ENCODE measurements at places on chromosomes 13 and 19.

DNA sequence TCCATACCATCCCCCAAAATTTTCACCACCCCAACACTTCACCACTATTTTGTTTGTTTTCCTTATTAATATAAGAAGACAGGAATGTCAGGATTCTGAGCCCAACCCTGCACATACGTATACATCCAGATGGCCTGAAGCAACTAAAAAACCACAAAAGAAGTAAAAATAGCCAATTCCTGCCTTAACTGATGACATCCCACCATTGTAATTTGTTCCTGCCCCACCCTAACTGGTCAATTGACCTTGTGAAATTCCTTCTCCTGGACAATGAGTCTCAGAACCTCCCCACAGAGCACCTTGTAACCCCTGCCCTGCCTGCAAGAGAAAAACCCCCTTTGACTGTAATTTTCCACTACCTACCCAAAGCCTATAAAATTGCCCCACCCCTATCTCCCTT lies 132.5 kb downstream of the ZNF675 start:
- no peaks in the 10 kb centered on the region for H3K4me1 ChIP-seq
- no peaks in the 10 kb centered on the region for H3K27me3 ChIP-seq
- H3K27ac ChIP-seq, result no peak overlapping the region
- no peak for DNase-seq
- no peak overlapping the region for H3K4me3 ChIP-seq

- no peak overlapping the region for H3K27ac ChIP-seq
- H3K4me3 ChIP-seq, result no peak overlapping the region
- no peaks in the 10 kb centered on the region for H3K4me1 ChIP-seq
- no peaks in the 10 kb centered on the region for H3K36me3 ChIP-seq
- H3K27me3 ChIP-seq, result no peaks in the 10 kb centered on the region
Observed at GRCh38 chr19:31149441-31149941, 199.7 kb downstream of the TSHZ3 start.

DNA sequence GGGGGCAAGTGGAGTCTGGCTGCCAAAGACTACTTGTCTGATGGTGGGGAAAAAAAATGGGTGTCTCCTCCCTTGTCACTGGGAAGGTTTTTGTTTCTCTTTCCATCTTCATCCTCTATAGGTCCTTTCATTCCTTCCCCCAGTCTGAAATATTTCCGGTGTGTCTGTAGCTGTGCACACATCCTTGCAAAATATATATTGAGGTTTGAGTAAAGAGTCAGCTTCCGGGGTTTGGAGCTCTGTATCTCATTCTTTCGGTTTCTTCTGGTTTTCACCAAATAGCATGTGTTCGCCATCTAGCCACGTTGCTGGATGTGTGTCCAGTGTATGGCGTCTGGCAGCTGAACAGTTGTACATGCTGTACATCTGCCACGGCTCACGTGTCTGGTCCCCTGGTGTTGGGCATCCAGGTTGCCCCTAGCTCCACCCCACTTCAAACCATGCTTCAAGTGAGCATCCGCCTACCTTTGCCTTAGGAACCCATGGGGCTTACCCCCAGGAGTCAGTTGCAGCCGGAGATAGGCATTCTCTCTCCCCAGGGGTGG lies 142.2 kb downstream of the SIPA1L3 start:
- peak; percentile 67 for DNase-seq
- no peaks in the 10 kb centered on the region for H3K36me3 ChIP-seq
- H3K27me3 ChIP-seq, result no peaks in the 10 kb centered on the region
- H3K4me3 ChIP-seq, result peak overlapping the region; percentile 26

DNA sequence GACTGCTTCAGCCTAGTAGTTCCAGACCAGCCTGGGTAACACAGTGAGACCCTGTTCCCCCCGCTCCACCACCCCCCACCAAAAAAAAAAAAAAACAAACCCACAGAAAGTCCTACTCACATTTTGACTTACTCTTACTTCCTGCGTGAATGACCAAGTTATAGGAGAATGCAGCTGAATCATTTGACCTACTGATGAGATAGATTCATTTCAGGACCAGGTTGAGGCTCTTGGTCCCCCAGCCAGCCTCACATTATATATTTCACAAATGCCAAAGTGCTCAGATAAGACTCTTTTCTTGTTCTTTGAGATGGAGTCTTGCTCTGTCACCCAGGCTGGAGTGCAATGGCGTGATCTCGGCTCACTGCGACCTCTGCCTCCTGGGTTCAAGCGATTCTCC lies 70.2 kb downstream of the KLF5 start:
- DNase-seq, result no peak
- no peak overlapping the region for H3K4me3 ChIP-seq
- H3K27me3 ChIP-seq, result no peaks in the 10 kb centered on the region

DNA sequence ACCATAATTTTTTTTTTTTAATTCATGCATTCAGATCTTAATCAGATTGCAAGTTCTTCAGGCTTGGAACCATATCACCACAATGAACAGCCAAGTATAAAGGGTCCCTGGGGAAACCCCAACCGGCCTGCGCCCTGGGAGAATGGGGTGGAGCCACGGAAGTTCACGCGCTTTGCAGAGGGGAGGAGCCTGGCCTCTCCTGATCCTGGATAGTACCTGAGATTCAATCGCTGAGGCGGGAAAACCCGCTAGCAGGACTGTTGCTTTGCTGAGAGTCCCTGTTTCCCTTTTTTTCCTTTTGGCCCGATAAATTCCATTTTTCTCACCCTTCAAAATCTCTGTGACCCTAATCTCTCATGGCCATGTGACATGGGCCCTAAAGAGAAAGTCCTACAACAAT lies 385.1 kb downstream of the IRS2 start:
- H3K27me3 ChIP-seq, result no peaks in the 10 kb centered on the region
- no peak for DNase-seq
- no peak overlapping the region for H3K4me3 ChIP-seq

- H3K27me3 ChIP-seq, result no peaks in the 10 kb centered on the region
- H3K4me1 ChIP-seq, result peaks cover 22% of the 10 kb centered on the region
- peaks cover 19% of the 10 kb centered on the region for H3K36me3 ChIP-seq
- H3K27ac ChIP-seq, result peak overlapping the region; percentile 44
Observed at GRCh38 chr19:41958367-41959055, 610 bp downstream of the RABAC1 start.

DNA sequence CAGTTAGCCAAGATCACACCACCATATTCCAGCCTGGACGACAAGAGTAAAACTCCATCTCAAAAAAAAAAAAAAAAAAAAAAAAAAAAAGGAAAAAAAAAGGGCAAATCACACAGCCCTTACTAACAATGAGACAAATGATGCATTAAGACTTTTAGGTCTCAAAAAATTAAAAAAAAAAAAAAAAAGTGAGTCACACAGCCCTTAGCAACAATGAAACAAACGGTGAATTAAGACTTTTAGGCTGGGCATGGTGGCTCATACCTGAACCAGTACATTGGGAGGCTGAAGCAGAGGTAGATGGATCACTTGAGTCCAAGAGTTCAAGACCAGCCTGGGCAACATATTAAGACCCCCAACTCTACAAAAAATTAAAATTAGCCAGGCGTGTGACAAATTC lies 32.4 kb upstream of the EIF3G start:
- no peak overlapping the region for H3K27ac ChIP-seq
- peaks cover 95% of the 10 kb centered on the region for H3K36me3 ChIP-seq
- H3K27me3 ChIP-seq, result no peaks in the 10 kb centered on the region
- H3K4me1 ChIP-seq, result no peaks in the 10 kb centered on the region
- H3K4me3 ChIP-seq, result no peak overlapping the region

DNA sequence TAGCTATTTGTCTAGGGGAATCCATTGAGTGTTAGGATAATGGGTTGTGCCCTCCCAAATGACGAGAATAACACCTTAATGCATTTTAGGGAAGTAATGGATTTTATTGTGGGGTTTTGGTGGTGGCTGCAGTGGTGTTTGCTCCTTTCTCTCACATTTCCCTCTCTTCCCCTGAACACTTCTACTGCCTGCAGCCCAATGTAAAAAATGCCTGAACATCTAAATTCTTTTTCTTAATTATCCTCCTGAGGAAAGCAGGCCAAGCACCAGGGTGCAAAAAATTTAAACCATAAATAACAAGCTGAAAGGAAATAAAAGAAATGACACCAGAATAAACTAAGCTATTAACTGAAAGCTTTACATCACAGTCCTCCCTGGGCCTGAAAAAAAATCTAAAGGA lies 57.3 kb upstream of the PCDH8 start:
- no peaks in the 10 kb centered on the region for H3K4me1 ChIP-seq
- H3K27ac ChIP-seq, result no peak overlapping the region
- H3K36me3 ChIP-seq, result no peaks in the 10 kb centered on the region
- DNase-seq, result no peak
- H3K27me3 ChIP-seq, result no peaks in the 10 kb centered on the region

GRCh38 chr13:41212881-41213280 lies 18.5 kb upstream of the KBTBD7 start:
- H3K4me3 ChIP-seq, result no peak overlapping the region
- H3K36me3 ChIP-seq, result peaks cover 6% of the 10 kb centered on the region
- DNase-seq, result no peak
- no peaks in the 10 kb centered on the region for H3K4me1 ChIP-seq

DNA sequence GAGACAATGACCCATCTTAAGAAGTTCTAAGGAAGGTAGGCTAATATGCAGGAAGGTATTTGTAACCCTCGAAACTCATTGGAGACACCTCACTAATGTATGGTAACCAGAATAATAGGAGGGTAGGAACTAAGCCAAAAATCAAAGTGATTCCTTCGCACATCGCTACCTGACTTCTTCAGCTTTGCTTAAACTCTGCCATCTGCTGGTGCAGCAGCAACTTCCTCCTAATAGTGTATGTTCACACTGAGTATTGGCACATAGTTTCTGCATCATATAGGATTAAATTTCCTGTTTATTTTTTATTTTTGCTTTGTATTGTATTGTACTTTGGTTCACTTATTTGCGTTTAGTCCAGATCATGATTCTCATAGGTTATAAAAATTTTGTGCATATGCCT lies 676.2 kb downstream of the GPC5 start:
- H3K4me1 ChIP-seq, result no peaks in the 10 kb centered on the region
- no peaks in the 10 kb centered on the region for H3K27me3 ChIP-seq
- H3K27ac ChIP-seq, result no peak overlapping the region
- H3K36me3 ChIP-seq, result no peaks in the 10 kb centered on the region

- H3K4me1 ChIP-seq, result no peaks in the 10 kb centered on the region
- H3K36me3 ChIP-seq, result peaks cover 64% of the 10 kb centered on the region
- H3K27ac ChIP-seq, result no peak overlapping the region
- DNase-seq, result no peak
Observed at GRCh38 chr19:19355606-19356139, 35.0 kb downstream of the MAU2 start.

DNA sequence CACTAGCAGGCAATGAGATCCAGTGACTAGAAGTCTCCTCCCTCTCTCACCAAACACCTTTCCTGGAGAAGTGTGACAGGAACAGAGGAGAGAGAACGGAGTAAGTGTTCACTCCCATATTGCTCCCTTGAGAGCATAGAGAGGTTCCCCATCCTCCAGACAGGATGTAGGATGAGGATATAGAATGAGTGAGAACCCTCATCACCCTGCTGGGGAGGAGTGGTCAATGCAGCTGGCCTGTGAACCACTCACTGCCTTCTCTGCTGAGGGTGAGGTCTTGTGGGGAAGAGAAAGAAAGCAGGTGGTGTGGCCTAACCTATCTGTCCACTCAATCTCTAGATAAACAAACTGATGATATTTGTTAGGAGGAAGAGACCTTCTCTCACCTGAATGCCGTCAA lies 386.6 kb downstream of the PCDH20 start:
- peaks cover 7% of the 10 kb centered on the region for H3K4me1 ChIP-seq
- H3K36me3 ChIP-seq, result no peaks in the 10 kb centered on the region
- H3K4me3 ChIP-seq, result no peak overlapping the region
- no peaks in the 10 kb centered on the region for H3K27me3 ChIP-seq
- DNase-seq, result peak; percentile 16

- no peak overlapping the region for H3K4me3 ChIP-seq
- peaks cover 63% of the 10 kb centered on the region for H3K4me1 ChIP-seq
- no peaks in the 10 kb centered on the region for H3K27me3 ChIP-seq
Observed at GRCh38 chr19:15303105-15303780, 29.1 kb downstream of the BRD4 start.

- DNase-seq, result no peak
- H3K27ac ChIP-seq, result no peak overlapping the region
- no peaks in the 10 kb centered on the region for H3K27me3 ChIP-seq
- H3K4me3 ChIP-seq, result no peak overlapping the region
- H3K36me3 ChIP-seq, result no peaks in the 10 kb centered on the region
Observed at GRCh38 chr13:112959701-112960542, 9.1 kb upstream of the MCF2L start.

- no peak overlapping the region for H3K4me3 ChIP-seq
- no peaks in the 10 kb centered on the region for H3K27me3 ChIP-seq
- no peaks in the 10 kb centered on the region for H3K36me3 ChIP-seq
Observed at GRCh38 chr13:79869326-79869725, 388.4 kb downstream of the NDFIP2 start.

DNA sequence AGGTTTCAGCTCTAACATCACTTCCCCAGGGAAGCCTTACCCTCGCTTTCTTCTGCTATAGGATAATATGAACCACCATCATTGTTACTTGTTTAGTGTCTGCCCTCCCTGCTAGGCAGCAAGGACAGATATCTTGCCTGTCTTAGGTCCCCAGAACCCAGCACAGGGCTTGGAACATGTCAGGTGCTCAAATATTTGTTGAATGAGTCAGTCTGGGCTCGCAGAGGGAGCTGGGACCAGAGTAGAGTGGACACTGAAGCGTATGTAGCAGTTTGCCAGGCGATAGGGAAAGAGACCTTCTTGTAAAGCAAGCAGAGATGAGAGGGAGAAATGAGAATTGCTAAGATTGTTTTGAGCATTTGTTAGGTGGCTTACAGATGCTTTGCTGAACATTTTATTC lies 11.7 kb downstream of the BCKDHA start:
- H3K27ac ChIP-seq, result no peak overlapping the region
- H3K36me3 ChIP-seq, result peaks cover 26% of the 10 kb centered on the region
- no peaks in the 10 kb centered on the region for H3K27me3 ChIP-seq

GRCh38 chr13:110130431-110130830 lies 176.5 kb downstream of the COL4A1 start:
- no peaks in the 10 kb centered on the region for H3K4me1 ChIP-seq
- H3K36me3 ChIP-seq, result no peaks in the 10 kb centered on the region
- H3K4me3 ChIP-seq, result no peak overlapping the region
- H3K27me3 ChIP-seq, result peaks cover 5% of the 10 kb centered on the region

- DNase-seq, result no peak
- H3K36me3 ChIP-seq, result no peaks in the 10 kb centered on the region
- no peak overlapping the region for H3K4me3 ChIP-seq
- H3K4me1 ChIP-seq, result peaks cover 5% of the 10 kb centered on the region
- peaks cover 6% of the 10 kb centered on the region for H3K27me3 ChIP-seq
Observed at GRCh38 chr13:97114651-97115050, 107.5 kb upstream of the MBNL2 start.

- H3K4me1 ChIP-seq, result no peaks in the 10 kb centered on the region
- no peak overlapping the region for H3K4me3 ChIP-seq
- DNase-seq, result no peak
- H3K27ac ChIP-seq, result no peak overlapping the region
Observed at GRCh38 chr13:112900226-112900600, 68.8 kb upstream of the MCF2L start.

DNA sequence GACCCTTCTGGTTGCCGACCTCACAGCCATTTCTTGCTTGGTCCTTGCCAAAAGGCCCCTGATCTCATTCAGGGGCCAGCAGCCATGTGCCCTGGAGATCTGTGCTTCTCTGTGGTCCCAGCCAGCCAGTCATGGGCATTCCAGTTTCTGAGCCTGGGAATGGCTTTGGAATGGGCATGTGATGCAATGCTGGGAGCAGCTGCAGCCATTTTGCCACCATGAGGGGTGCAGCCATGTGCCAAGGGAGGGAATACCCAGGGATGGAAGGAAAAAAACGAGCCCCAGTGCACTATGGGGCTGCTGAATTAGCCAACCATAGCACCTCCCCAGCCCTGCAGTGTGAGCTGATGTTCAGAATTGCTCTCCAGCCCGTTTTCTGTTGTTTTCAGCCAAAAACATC lies 26.3 kb downstream of the F2RL3 start:
- no peak overlapping the region for H3K27ac ChIP-seq
- no peak overlapping the region for H3K4me3 ChIP-seq
- DNase-seq, result no peak
- H3K27me3 ChIP-seq, result no peaks in the 10 kb centered on the region
- H3K4me1 ChIP-seq, result no peaks in the 10 kb centered on the region
- H3K36me3 ChIP-seq, result no peaks in the 10 kb centered on the region

All from DND-41 (cell line).